ENCODE measurements at places on chromosomes 7 and 10.

- DNase-seq = no peak
Measured at GRCh38 chr7:108136191-108136688, 6.1 kb upstream of the LAMB4 start.

DNA sequence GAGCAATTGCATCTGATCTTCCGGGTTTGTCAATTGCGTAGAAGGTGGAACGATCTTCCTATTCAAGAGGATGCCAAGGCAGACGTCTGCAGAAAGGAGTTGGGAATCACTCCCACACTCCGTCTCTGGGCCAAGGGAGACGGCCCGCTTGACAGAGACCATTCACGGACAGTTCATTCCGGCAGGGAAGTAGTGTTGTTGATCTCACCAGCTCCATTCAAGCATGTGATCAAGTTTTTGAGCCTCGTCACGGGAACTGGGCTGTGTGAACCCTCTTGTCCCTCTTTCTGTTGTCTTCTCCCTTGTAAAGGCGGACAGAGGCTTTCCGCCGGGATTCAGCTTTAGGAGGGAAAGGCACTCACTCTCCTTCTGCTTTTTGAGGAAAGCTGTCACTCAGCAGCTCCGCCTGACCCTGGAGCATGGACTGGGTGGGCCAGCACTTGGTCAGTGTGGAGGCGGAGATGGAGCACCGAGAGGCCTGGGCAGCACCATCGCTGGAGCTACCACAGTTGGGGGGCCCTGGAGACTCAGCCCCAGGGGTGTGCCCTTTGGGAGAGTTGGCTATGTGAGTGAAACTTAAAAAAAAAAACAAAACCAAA lies 44.9 kb downstream of the SPDYE5 start:
- peak; percentile 35 for DNase-seq

DNA sequence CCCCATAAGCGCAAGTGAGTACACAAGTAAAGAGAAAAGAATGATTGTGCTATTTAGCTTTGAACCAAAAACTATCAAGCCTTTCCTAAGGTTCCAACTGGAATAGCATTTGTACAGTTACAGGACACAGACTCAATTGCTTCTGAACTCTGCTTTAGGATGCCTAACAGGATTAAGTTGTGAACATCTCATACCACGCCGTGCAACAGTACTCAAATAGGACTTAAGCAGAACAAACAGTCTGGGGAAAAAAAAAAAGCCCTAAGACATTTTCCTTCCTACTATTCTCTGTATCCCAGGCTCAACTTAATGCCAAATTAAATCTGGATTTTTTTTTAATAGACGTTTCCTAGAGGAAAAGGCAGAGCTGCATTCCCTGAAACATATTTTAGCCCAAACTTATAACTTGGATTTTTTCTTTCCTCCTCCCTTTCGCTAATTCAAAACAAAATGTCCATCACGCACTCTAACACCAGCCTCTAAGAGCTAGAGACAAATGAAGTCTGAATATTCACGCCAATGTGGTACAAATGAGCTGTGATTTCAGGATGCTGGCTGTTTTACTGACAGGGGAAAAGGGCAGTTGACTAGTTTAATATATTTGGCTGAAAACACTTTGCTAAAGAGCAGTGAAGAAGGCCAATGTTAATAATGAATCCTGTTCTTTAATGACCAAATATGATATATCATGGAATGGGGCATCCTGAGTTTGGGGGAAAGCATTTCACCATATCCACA lies 68.6 kb downstream of the CALD1 start:
- DNase-seq = no peak

DNA sequence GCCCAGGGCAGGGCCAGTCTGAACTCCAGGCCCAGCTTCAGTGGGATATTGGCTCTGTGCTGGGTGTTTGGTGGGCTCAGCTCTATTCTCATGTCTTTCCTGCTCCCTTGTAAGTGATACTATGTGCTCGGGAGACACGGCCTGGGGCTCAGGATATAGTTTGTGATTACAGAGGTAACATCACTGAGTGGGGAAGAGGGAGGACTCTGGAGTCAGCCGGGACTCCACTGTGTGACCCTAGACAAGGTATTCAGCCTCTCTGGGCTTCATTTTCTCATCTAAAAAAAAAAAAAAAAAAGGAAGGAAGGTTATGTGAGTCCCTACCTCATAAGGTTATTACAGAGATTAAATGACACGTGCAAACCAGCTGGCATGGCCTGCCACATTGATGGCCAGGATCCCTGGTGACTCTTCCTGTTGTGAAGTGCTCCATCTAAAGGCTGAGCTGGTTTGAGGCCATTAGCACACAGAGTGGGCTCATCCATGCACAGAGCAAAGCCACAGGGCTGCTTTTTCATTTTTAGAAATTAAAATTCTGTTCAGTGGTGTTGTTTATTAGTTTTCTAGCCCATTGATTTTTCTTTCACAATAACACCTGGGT lies 15.7 kb downstream of the SLC13A4 start:
- no peak for DNase-seq

DNA sequence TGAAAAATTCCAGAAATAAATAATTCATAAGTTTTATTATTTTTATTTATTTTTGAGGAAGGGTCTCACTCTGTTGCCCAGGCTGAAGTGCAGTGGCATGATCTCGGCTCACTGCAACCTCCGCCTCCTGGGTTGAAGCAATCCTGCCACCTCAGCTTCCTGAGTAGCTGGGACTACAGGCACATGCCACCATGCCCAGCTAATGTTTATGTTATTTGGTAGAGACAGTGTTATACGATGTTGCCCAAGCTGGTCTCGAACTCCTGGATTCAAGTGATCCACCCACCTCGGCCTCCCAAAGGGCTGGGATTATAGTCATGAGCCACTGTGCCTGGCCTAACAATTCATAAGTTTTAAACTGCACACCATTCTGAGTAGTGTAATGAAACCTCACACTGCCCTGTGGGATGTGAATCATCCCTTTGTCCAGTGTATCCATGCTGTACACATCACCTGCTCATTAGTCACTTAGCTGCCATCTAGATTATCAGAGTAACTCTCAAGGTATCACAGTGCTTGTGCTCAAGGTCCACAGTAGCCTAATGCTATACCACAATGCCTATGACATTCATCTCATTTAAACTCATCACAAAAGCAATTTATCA lies 17.9 kb downstream of the RTKN2 start:
- no peak for DNase-seq

GRCh38 chr7:17103984-17104383 lies 194.5 kb upstream of the AHR start:
- DNase-seq = no peak

DNA sequence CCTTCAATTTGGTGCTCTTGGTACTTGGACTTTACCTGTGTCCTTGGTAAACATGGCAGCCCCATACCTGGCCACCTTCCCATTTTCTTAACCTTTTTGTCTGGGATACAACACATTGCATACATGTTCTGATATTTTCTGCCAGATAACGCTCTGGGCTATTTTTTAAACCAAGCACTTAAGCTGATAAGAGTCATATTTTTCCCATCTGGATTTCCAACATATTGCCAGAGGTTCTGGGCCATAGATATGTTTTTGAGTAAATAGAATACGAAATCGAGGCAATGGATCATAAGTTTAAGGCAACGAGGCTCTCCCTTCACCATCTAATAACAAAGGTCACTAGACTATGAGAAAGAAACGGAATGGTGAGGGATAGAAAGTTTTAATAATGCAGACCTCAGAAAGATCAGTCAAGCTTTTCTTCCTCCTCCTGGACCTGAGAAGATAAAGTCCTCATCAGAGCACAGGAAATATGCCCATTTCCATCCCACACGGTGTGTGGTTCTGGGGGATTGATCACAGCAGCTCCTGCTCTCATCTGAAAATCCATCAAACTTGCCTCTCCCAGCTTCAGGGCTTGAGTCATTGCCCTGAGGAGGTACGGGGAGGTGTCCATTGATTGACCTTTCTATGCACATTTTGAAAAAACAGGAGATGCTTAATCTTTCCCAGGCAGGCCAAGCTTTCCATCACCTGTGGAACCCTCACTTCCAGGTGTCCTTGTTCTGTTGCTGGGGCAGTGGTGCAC lies 257.2 kb downstream of the GFRA1 start:
- no peak for DNase-seq

GRCh38 chr10:114033566-114033965 lies 10.1 kb upstream of the ADRB1 start:
- no peak for DNase-seq

DNA sequence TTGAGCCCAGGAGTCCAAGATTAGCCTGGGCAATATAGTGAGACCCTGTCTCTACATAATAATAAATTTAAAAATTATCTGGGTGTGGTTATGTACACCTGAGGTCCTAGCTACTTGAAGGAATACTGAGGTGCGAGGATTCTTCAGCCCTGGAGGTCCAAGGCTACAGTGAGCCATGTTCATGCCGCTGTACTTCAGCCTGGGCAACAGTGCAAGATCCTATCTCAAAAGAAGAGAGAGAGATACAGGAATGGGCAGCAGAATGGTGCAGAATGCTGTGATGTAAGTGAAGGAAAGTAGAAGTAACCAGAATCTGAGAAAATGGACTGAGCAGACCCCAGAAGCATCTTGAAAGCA lies 62.7 kb upstream of the EXOC4 start:
- no peak for DNase-seq

DNA sequence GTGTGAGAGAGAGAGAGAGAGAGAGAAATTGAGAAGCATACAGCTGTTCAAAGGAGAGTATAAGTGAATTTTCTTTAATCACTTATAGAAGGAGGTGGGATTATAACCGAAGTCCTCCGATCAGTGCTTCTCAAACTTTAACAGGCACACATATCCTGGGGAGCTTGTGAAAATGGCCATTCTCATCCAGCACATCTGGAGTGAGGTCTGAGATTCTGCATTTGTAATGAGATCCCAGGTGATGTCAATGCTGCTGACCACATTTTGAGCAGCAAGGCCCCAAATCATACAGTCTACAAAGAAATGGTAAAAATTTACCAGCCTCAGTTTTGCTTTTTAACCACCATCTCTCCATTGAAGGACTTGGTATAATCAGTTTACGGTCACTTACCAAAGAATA lies 219.0 kb downstream of the PTEN start:
- no peak for DNase-seq

DNA sequence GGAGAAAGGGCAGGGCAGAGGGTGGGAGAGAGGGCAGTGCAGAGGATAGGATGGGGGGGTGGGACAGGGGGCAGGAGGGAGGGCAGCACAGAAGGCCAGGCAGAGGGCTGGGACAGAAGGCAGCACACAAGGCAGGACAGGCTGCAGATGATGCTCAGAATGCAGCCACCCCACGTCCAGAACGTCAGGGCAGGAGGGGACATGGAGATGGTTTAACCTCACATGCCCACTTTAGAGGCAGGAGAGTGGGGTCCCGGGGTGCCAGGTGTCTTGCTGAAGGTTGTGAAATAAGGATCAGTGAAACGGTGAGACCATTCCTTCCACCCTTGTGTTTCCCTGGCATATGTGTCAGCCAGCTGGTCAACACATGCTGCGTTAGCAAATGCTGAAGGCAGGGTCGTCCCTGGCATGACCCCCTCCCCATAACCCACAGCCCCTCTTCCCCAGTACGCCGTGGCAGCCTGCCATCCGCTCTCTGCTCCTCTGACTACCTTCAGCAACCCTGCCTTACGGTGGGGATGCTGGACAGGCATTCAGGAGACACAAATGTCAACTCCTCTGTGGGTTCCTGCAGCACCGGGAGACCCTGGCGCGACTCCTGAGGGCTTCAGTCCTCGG lies 592.1 kb downstream of the DNAJB6 start:
- DNase-seq = no peak
